Left colon (tissue), 2 donors: ENCODE measurements at places on chromosomes 13 and 19.

DNA sequence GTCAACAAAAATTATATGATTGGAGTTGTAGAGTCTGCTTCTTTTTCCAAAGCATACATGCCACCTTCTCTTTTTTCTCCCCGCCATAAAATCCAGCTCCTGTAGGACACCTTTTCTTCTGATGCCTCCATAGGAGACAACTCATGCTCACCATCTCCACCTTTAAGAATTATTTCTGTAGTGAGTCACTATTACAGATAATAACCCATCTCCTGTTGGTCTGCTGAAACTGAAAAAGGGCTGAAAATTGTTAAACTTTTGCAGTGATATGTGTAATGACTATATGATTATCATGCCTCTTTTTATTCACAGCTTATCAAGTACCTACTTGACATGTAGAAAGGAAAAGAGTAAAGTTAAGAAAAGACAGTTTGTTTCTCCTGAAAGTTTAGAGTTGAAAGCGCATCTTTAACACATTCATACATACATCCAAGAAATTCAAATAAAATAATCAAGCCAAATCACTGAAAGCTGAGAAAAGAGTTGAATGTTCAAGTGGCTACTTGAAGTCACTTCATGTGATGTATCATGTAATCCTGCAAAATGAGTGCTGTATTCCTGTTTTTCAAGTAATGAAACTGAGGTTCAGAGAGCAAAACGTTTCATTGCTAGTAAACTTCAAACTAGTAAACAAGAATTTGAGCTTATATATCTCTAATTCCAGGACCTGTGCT lies 35.5 kb upstream of the LPAR6 start:
- DNase-seq: no peak

DNA sequence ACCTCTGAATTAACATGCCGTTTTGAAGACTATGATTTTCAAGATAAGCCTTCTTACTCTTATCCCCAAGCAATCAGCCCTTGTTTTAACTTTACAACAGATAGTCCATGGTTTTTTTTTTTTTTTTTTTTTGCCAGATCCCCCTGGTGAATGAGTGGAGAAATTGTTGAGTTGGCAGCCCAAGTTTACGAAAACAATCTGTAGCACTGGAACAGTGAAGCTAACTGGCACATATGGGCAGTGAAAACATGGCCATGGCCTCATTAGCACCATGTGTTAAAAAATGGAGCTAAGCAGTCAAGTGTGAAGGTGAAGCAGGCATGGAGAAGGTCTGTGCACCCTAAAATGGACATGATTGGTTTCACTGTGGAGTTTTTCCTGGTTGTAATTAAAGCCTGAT lies 812.1 kb upstream of the MIR17HG start:
- DNase-seq: no peak

DNA sequence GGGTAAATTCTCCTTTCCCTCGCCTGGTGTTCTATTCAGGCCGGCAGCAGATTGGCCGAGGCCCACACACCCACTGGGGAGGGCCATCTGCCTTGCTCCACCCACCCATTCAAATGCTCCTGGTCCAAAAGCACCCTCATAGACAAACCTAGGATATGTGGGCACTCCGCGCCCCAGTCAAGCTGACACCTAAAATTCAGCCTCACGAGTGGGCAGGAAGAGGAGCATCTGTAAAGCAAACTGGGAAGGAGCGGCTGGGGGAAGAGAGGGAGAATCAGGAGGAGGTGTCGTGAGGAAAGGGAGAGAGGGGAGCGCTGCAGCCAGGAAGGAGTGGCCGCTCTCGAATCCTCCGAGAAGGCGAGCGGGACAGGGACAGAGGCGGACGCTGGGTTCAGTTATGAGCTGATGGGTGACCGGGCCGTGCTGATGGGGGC lies 136.9 kb downstream of the USP12 start:
- DNase-seq: no peak

DNA sequence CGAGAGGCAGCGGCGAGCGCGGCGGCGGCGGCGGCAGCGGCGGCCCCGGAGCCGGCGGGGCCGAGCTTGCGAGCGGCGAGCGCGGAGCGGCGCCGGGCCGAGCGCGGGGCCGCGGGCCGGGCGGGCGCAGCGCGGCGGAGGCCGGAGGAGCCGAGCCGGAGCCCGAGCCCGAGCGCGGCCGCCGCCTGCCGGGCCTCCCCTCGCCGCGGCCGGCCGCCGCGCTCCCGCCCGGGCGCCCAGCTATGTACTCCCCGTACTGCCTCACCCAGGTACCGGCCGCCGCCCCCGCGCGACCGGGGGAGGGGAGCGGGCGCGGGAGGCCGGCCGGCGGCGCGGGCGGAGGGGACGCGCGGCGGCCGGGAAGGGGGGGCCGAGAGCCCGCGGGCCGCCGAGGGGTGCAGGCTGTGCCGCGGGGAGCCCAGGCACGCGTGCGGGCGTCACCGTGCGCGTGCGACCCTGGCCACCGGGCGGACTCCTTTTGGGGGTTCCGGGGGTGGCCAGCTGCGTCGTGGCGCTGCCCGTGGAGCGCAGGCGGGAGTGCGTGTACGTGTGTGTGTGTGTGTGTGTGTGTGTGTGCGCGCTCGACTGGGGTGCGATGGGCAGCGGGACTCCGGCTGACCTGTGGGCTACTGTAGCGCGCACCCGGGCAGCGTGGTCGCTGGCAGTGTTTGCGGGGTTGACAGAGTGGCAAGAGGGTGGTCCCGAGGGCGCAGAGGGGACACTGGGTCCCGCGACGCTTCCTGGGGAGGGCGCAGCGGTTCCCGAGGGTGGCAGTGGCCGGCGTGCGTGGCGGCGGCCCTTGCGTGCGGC lies 526 bp downstream of the NFIX start:
- peak; percentile 58 for DNase-seq

DNA sequence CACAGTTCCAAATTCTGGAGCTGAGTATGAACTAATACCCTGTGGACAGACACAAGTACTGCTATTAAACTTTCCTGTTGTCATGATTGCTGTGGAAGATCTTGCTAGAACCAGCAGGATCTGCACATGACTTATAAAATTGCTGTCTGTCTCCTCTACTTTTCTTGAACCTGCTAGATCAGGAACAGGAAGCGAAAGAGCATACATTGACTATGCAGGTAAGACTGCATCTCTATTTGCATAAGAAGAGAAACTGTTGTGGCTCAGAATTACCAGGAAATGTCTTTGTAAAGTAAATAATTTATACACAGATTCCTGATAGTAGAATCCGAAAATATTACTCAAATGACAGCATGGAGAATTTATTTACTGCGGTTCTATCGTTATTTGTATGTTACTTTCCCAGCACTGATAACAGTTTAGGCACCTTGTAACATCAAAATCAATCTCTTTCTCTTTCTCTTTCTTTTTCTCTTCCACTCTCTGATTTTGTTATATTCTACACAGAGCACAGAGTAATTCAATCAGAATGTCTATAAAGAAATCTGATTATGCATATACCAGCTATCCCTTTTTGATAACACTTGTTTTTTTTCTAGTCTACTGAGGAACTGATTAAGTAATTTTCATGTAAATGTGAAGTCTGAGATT lies 226.5 kb downstream of the MYO16 start:
- no peak for DNase-seq

DNA sequence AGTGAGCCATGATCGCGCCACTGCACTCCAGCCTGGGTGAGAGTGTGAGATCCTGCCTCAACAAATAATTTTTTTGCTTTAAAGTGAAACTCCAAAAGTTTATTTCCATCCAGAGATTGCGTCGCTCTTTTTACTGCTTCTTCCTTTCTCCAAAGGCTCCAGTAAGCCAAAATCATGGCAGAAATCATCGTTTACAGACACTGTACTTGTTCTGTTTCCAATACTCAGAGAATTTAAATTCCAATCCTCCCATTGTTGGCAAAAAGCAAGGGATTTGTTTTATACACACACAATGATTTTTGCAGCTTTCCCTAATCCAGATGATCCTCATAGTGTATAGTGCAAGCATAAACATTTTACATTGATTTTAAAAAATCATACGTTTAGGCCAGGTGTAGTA lies 15.3 kb downstream of the FBXO27 start:
- no peak for DNase-seq

DNA sequence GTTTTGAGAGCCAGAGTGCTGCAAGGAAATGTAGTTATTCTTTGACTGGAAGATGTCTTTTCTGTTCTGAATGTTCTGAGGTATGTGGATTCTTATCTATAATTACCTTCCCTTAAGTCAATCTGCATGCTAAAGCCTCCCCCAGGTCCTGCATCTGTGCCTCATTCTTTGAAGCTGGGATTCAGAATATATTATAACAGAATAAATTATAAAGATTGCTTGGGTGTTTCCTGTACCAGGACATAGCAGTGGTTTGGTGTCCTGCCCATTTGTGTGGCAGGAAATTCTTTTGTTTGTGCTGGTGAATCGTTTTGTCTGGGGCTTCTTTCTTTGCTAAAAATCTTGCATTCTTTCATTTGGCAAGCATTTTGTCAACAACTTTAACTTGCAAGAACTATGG lies 60.2 kb downstream of the ITGBL1 start:
- DNase-seq: no peak

DNA sequence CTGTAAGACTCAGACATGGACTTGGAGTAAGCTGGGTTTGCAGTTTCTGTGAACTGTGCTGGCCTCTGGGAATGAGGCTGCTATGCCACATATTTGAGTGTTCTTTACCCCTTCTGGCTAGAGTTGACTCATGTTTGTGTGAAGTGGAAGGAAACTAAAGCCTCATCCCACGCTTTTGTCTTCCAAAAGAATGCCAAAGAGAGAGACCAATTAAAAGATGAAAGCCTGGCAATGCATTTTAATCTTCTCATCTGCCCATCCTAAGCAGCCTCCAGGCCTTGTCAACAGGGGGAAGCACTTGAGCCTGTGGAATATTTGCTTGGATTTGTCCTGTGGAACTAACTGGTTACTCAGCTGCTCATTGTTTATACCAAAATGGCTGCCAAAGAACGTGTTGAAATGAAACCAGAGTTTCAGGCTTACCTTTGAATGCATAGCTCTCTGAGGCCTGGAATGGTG lies 49.1 kb downstream of the LMO7 start:
- no peak for DNase-seq

GRCh38 chr13:79194727-79195126 lies 211.3 kb downstream of the RBM26 start:
- DNase-seq: no peak

DNA sequence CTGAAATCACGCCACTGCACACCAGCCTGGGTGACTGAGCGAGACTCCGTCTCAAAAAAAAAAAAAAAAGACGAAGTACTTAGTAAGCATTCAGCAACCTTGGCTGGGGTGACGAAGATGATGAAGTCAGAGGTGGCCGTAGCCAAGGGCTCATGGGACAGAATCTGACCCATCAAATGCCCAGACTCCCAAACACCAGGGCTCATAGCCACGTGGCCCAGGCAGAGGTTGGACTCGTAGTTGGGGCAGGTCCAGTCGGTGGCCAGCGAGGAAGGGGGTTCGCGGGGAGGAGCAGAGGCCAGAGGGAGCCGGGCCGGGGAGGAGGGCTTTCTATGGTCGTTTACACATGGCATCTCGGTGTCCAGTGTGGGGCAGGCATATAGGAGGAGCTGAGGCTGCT lies 52.1 kb upstream of the EHD2 start:
- no peak for DNase-seq

- DNase-seq: no peak
These were observed 795.3 kb downstream of the SLITRK1 start for GRCh38 chr13:83086948-83087347.

GRCh38 chr19:7940841-7941240 lies 2.6 kb downstream of the TIMM44 start:
- no peak for DNase-seq

DNA sequence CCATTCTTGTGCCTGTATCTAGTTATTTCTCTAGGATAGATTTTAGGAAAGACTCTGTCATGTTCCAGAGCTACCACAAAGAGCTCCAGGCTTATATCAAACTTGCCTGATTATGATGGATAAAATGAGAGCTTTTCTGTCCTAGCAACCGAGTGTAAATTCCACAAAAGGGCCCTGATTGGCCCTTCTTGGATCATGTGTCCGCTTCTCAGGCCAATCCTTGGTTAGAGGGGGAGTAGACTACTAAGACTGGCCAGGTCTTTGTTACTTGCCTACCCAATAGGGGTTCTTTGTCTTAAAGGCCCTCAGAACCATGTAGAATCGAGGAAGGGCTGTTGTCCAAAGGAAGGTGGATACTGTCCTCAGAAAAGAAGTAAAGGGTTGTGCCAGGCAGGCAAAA lies 2.4 kb downstream of the DHX34 start:
- no peak for DNase-seq

- DNase-seq: peak; percentile 89
These were observed 1.8 kb downstream of the FXYD7 start for GRCh38 chr19:35144600-35145436.

- no peak for DNase-seq
These were observed 35.5 kb downstream of the CBY2 start for GRCh38 chr13:45737571-45738017.

GRCh38 chr19:10756791-10757190 lies 38.9 kb downstream of the DNM2 start:
- DNase-seq: no peak

- no peak for DNase-seq
These were observed 701.3 kb upstream of the KLHL1 start for GRCh38 chr13:70809588-70809987.

DNA sequence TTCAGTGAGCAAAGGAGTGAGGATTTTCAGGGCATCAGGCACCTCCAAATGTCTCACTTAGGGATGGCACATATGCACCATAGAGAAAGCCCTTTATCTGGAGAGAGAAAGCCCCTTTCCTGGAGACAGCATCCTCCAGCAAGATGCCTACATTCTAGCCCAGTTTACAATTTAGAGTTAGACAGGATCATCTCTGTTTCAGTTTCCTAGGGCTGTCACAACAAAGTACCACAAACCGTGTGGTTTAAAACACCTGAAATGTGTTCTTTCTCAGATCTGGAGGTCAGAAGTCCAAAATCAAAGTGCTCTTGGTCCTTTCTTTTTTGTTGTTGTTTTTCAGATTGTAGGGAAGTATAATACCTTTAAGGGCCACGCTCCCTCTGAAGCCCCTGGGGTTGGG lies 61.8 kb downstream of the MBNL2 start:
- no peak for DNase-seq

- no peak for DNase-seq
These were observed 1129.3 kb upstream of the PCDH20 start for GRCh38 chr13:62544928-62545327.

GRCh38 chr13:65926750-65927171 lies 1303.4 kb downstream of the PCDH9 start:
- DNase-seq: no peak
